ENCODE measurements at places on chromosomes 13 and 19.

GRCh38 chr13:31456056-31456455, 256.3 kb downstream of the B3GLCT start:
- DNase-seq: no peak

DNA sequence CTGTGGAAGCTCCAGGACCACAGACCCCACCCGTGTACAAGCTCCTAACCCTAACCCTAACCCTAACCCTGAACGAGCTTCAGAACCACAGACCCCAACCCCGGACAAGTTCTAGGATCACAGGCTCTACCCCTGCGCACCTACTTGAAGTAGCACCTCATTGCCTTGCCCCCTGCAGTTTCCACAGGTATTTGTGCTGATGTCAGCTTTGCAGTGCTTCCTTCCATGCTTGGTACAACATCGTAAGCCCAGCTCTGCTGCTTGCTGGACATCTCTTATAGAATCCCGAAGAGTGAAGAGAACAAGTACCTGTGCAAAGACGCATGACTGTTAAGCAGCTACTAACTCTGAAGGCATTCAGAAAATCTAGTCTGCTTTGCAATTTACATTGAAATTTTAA, 20.7 kb upstream of the CDC16 start:
- DNase-seq: no peak

GRCh38 chr19:9075064-9075949, 11.6 kb upstream of the OR1M1 start:
- peak; percentile 5 for DNase-seq

DNA sequence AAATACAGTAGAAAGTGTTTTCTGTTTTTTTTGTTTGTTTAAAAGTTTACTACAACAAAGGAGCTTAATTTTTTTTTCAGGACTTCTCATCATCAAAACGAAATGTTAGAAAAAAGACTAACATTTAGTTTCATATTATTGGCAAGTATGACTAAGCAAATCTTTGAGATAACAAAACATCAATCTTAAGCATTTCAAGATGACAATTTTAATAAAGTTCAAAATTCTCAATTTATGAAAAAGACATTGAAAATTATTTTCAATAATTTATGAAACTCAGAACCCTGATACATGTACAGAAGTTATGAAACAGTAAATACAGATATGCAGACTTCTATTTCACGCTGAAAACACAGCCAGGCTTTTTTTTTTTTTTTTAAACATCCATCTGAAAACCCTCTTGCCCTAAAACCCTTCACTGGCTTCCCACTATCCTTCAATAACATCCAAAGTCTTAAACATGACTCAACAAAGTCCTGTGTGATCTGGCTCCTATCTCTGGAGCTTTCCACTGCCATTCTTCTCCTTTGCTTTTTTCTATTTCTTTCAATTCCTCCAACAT, 3.9 kb downstream of the RBM26 start:
- DNase-seq: no peak

GRCh38 chr13:20360835-20361412, 128.8 kb upstream of the GJB6 start:
- DNase-seq: no peak

DNA sequence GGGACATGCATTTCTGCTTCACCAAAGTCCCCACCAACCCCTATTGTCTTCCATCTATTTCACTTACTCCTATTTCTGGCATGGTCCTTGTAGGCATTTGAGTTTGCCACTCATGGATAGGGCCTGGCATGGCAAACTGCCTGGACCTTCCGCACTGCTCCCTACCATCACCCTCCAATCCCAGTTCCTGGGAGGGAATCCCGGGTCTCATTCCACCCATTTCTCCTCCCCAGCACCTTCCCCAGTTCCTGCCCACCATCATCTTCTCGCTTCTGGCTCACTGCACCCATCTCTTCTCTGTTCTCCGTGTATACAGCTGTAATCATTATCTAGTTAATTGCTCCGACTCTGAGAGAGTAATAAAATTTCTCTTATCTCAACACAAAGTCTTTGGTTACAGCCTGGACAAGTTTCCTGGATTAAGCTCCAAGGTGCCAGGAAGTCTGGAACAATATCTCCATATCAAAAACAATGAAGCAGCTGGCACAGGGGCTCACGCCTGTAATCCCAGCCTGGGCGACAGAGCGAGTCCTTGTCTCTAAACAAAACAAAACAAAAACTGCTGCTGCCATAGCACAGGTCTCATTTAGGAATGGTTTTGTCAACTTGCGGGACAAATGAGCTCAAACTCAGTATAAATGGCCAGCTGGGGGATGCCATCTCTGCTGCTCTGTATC, 17.0 kb upstream of the COX7A1 start:
- DNase-seq: no peak

- no peak for DNase-seq
Observed at GRCh38 chr19:10706990-10707389, 5.8 kb downstream of the QTRT1 start.

DNA sequence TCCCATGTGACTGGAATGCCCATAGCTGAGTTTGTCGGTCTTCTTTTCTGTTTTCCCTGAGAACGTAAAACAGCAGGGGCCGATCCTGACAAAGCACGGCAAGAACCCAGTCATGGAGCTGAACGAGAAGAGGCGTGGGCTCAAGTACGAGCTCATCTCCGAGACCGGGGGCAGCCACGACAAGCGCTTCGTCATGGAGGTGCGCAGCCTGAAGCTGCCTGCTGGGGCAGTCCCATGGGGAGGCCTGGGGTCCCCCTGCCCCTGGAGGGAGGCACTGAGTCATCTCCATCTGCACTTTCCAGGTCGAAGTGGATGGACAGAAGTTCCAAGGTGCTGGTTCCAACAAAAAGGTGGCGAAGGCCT, 18.2 kb upstream of the QTRT1 start:
- no peak for DNase-seq

DNA sequence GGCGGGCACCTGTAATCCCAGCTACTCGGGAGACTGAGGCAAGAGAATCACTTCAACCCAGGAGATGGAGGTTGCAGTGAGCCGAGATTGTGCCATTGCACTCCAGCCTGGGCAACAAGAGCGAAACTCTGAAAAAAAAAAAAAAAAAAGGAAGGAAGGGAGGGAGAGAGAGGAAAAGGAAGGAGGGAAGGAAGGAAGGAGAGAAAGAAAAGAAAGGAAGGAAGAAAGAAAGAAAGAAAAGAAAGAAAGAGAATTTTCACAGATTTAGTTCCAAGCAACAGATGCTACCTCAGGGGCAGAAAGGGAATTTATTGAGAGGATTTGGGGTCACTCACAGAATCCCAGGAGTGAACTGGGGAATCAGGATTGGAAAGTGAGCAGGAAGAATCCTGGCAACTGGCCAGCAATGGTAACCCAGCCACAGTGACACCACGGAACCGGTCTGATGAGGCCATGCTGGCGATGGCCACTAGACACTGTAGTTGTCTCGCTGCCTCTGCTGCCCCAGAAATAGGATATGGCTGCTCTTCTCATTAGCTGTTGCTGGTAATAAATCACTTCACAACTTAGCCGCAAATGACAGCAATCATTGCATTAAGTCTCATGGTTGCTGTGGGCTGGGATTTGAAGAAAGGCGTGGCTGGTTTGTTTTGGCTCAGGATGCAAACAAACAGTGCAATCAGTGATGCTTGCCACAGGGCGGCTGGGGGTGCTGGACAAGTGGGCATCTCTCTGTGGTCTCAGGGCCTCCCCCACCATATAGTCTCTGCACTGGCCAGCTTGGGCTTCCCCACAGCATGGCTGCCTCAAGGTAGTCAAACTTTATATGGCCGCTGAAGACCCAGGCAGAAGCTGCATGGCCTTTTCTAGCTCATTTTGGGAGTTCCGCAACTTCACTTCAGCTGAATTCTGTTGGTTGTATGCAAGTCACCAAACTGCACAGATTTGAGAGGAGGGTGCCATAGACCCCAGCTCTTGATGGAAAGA, 5.2 kb upstream of the BCAM start:
- DNase-seq: no peak

DNA sequence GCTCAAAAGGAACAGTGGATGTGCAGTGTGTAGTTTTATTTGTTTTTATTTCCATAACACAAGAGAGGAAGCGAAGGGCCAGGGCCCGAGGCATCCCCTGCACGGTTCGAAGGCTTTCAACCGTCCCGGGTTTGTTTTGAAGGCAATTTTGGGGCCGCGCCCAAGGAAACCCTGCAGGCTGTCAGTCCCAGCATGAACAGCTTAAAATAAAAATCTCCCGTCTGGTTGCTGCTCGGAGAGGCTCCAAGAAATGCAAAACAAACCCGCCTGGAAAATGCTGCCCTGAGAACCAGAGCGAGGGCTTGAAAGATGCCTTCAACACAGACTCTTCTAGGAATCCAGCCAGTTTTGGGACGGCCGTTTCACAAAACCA, 16.0 kb downstream of the LSM4 start:
- DNase-seq: no peak

DNA sequence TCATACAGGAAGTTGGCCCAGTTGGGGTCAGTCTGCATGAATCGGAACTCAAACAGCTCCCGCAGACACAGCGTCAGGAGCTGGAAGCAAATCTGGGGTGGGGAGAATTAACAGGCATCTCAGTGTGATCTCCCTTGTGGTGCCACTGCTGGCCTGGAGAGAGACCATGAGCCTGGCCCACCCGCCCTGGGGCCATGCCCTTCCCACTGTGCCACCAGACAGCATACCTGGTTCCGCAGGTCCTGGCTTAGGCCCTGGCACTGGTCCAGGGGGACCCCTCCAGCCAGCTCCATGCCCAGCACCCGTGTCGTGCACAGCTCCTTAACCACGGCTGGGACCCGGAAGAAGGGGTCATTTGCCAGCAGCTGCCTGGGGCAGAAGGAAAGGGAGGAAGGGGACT, 9.6 kb upstream of the NUMBL start:
- no peak for DNase-seq

DNA sequence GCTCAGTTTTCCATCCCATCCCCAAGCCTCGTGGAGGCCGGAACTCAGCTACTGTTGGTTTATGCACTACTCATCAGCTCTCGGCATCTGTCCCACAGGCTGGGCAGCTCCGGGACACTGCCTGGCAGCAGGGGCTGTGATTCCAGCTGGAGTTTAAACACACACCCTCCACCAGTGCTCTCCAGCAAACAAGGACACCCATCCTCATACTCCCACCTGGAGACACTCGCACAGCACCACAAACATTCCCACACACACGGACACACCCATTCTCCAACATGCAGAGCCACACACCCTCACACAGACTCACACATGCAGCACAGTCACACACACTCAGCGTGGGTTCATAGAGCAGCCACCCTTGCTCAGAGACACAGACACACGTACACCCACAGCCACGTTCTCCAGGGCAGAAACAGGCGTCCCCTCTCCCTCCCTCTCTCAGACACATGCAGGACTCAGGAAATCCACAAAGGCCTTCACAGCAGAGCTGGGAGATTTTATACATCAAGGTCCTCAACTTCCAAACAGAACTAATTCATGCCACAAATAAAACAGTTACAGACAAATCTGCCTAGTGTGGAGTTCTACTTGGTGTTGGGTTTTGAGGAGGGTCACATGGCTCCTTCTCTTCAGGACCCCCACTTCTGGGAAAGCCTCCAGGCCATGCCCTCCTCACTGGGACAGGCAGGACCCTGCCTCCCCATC, 785.4 kb downstream of the UQCRFS1 start:
- DNase-seq: no peak

GRCh38 chr13:103277959-103278694, 211.9 kb upstream of the SLC10A2 start:
- DNase-seq: no peak

- no peak for DNase-seq
Observed at GRCh38 chr13:78182813-78183212, 264.2 kb upstream of the EDNRB start.

GRCh38 chr19:43738780-43739211, 16.0 kb downstream of the SMG9 start:
- no peak for DNase-seq

GRCh38 chr13:59689057-59689456, 474.7 kb downstream of the DIAPH3 start:
- no peak for DNase-seq

GRCh38 chr19:55355213-55355821, 798 bp upstream of the COX6B2 start:
- DNase-seq: no peak

GRCh38 chr19:32165141-32165540, 180.3 kb upstream of the ZNF507 start:
- DNase-seq: no peak

- DNase-seq: no peak
Observed at GRCh38 chr13:40506592-40507446, 159.6 kb downstream of the FOXO1 start.

DNA sequence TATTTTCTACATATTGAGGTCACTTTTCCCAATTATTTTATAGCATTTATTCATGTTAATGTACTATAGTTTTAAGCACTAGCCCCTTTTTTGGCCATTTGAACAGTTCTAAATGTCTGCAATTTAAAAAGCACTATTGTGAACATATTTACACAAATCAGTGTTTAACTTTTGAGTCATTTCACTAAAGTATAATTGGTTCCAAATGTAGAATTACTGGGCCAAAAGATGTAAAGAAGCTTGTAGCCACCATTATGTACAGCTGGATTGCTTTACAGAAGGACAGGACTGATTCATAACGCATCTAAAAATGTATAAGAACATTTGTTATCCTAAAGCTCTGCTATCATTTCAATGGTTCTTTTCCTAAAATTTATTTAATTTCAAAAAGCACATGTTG, 16.6 kb upstream of the ATP12A start:
- no peak for DNase-seq

- DNase-seq: no peak
Observed at GRCh38 chr13:46507981-46508380, 45.0 kb upstream of the LRCH1 start.

- no peak for DNase-seq
Observed at GRCh38 chr19:15124572-15125231, 17.5 kb downstream of the SYDE1 start.

DNA sequence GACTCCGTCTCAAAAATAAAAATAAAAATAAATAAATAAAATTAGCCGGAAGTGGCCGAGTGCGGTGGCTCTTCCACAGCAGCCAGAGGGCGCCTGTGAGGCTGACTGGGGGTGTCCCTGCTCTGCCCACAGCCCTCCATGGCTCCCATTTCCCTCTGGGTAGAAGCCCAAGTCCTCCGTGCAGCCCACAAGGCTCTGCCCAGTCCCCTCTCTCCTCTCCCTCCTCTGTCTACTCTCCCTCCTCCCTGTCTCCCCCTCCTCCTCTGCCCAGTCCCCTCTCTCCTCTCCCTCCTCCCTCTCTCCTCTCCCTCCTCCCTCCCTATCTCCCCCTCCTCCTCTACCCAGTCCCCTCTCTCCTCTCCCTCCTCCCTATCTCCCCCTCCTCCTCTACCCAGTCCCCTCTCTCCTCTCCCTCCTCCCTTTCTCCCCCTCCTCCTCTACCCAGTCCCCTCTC, 20.4 kb downstream of the MISP start:
- no peak for DNase-seq

GRCh38 chr13:102911336-102911735, 65.5 kb downstream of the ERCC5 start:
- DNase-seq: no peak

DNA sequence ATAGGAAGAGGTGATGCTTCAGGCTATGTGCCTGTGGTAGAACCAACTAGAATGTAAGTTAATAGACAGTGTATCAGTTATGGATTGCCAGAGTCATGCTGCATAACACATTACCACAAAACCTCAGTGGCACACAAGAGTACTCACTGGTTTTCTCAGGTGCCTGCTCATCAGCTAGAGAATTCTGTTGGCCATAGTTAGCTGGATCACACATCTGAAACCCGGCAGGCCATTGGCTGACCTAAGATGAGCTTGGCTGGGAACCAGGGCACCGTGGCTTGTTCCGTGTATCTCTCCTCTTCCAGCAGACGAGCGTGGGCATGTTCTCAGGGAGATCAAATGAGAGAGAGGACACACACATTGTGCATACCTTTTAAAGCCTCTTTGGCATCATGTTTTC, 76.7 kb downstream of the TEX26 start:
- DNase-seq: no peak

Data from stimulated activated CD8-positive, alpha-beta memory T cell treated with anti-CD3 and anti-CD28 coated beads, Interleukin-15, amount 100 ng/mL, for 48 hours (primary cell).